Brain microvascular endothelial cell (primary cell): ENCODE measurements at places on chromosomes 16 and 17.

DNA sequence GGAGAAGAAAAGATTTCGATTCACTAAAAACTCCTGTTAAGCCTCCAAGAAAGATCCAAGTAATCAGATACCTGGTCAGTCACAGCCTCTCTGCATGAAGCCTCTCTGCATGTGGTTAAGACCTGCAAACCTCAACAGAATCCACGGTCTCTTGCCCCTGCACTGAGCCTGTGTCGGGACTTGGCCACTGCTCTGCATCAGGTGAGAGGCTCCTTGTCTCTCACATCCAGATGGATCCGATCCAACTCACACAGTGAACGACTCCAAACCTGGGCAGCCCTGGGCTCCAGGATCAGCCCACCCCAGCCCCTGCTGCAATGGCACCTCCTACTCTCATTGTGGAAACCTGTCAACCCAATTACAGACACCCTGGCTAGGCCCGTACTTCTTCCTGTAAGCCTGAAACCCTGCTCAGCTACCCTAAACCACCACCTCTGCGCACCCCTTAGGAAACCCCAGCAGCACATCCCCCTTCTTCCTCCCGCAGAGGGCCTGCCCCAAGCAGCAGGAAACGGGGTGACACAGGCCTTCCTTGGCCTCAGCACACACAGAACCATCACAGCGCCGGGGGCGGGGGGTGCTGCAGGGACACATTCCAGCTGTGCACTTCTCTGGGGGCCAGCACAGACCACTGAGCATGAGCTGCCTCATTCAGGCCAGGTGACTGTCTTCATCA is 129.5 kb downstream of the ANKRD11 start:
- no peak for DNase-seq

DNA sequence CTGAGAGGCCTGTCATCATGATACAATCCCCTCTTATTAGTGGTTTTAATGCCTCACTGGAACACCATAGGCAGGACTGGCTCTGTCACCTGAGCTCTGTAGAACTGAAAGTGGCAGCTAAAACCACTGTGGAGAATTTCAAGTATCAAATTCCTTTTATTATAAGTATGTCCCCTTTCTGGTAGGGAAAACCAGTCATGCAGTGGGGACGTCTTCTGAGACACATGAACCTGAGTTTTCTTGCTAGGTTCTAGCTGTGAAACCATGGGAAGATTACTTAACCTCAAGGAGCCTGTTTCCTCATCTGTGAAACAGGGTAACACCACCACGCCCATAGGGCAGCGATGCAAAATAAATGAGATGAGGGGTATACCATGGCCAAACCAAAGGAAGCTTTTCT is 4.7 kb downstream of the VAC14 start:
- no peak for DNase-seq

DNA sequence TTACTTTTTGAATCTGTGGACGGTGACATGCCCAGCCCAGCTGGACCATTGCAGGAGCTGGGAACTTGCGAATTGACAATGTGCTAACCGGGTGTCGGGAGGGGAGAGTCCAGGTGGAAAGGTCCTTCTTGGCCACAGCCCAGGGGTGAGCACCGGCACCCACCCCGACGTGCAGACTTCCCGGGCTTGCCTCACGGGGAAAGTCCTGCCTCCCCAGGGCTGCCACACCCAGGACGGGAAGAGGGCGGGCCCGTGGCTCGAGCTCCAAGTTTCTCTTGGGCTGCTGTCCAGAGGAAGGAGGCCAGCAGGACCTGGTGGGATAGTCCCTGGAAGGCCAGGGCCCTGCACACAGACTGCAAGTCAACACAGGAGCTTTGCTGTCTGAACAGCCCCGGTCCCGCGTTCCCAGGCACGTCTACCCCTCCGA is 17.7 kb downstream of the CARD14 start:
- DNase-seq: no peak

DNA sequence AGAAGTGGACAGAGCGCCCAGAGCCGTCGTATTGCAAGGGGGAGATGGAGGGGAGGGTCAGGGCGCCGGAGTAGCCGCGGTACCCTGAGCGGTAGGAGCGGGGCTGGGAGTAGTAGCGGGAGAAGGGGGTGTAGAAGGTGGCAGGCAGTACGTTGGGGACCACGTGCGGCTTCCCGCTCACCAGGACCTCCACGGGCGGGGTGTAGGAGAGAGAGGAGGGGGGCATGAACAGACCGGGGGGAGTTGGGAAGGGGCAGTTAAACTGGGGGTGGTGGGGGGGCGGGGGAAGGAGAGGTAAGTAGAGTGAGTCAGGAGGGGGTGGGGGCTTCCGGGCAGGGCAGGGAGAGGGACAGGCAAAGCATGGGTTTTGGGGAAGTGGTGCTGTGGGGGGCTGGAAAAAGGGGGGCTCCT is 16.8 kb downstream of the ST6GALNAC2 start:
- DNase-seq: no peak

DNA sequence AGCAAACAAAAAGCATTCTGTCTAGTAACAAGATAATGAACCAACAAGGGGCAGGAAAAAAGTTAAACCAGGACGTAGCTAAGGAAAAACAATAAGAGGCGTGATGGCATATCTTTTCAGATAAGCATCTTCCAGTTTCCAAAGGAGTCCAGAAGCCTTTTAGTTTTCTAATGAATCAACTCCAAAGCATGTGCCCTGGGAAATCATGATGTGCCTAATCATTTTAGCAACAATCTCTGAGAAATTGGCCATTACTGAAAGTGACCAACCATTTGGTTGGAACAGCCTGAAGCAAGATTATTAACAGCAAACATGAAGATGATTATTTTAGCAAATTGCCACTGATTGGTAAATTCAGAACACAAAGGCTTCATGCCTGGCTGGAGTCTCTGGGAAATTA is 440.9 kb upstream of the MAF start:
- peak; percentile 32 for DNase-seq

DNA sequence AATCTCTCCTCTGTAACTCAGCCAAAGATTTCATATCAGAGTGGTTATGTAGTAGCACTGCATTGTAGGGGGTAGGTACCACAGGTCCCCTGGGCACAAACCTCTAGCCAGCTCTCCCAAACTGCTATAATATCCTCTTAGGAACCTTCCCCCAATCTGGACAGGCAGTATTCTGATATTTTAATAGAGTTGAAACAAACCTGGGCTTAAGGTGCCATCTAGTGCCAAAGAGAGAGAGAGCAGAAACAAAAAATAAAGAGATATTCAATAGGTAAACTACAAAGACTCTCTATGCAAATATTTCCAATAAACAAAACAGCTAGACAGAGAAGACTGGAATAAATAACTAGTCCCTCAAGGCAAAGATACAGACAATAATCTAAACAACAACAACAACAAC is 1070.0 kb downstream of the CDH11 start:
- peak; percentile 5 for DNase-seq

GRCh38 chr17:65099941-65100315 is 37.2 kb upstream of the RGS9 start:
- peak; percentile 99 for DNase-seq

DNA sequence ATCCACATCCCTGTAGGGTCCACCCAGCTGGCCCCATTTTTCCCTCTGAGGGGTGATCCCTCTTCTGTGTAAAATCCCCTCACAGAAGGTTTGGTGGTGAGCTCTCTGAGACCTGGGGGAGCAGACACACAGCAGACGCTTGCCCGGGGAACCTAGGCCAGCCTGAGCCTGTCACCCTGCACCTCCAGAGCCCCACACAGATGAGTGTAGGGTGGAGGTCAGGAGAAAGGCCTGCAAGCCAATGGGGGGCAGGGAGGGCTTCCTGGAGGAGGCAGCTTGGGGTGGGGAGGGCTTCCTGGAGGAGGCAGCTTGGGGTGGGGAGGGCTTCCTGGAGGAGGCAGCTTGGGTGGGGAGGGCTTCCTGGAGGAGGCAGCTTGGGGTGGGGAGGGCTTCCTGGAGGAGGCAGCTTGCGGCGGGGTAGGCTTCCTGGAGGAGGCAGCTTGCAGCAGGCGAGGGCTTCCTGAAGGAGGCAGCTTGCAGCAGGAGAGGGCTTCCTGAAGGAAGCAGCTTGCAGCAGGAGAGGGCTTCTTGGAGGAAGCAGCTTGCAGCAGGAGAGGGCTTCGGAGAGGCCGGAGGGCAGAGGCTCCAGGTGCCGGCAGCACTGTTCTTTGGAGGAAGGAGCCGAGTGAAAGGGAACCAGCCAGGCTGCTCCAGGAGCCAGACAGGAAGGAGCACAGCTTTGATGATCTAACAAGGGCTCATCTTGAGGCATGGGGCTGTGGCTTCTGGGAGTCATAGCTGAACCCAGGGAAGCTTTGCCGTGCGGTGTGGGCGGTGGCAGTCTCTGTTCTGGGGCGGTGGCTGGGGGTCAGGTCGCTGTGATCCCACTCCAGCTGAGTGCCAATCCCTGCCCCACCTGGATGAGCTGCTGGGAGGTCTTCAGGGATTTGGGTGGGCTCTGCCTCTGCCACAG is 83.7 kb upstream of the ZNF469 start:
- DNase-seq: peak; percentile 63

DNA sequence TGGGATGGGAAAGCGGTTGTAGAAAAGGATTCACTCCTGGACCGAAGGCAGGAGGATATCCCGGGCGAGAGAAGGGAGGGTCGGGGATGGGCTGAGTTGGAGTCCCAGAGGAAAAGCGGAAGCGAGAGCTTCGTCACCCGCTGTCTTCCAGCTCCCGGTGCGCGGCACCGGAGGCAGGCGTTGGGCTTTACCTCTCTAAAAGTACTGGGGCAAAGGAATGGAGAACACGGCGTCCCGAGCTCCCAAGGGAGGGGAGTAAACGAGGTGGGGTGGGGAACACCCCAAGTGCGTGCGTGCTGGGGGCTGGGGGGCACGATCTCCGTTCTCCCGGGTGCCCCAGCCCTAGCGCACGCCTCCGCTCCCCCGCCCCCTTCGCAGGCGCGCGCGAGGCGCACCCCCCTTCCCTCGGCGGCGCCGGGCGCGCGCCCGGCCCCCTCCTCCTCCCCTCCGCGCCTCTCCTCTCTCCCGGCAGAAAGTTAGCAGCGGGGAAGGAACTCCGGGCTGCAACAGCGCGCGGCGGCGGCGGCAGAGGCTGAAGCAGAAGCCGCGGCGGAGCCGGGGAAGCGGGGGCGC is at the start of gene HS3ST4:
Gene HS3ST4 (plus strand): TSS at position 441 of the 573 bp plus-strand sequence.
- DNase-seq: no peak

DNA sequence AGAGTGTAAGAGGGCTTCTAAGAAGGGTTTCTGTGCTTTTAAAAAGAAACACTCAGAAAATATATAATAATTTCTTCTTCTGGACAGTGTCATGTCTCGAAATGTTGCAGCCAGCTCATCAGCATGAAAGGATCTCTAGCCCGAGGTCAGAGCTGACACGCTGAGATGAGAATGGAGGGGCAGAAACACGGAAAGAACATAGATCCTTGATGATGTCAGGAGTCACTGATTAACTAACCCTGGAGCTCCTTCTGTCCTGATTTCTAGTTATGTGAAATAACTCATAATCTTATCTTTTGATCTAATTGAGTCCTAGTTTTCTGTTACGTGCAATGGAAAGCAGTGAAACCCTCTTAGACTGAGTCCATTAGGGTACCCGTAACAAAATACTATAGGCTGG is 10.3 kb upstream of the TOX3 start:
- no peak for DNase-seq

GRCh38 chr16:70713824-70714223 is 28.0 kb upstream of the MTSS2 start:
- DNase-seq: no peak

DNA sequence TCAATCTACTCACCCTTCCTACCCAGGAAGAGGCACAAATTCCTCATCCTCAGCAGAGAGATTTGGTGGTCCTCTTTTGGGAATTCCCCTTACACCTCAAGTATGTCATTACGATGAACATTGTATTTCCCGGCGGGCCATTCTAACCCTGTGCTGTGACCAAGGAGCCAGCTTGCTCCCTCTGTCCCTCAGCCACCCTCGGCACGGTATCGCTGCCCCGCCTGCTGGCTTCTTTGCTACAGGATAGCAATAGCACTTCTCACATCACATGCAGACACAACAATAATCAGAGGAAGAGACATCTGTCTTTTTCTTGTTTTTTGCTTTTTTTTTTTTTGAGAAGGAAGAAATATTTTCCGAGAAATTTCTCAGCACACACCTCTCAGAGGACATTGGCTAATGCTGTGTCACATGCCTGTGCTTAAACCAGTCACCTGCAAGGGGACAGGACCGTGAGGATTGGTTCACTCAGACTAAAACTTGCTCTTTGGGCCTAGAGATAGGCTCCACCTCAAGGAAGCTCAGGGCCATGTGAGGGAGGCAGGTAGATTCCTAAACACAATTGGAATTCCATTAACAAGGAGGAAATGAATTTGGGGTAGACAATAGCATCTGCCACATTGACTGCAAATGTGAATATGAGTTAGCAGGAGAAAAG is 41.2 kb downstream of the TMC5 start:
- no peak for DNase-seq

- no peak for DNase-seq
Measured at GRCh38 chr16:73670836-73671820, 623.2 kb upstream of the ZFHX3 start.

- no peak for DNase-seq
Measured at GRCh38 chr16:26795184-26795583, 271.5 kb upstream of the C16orf82 start.

DNA sequence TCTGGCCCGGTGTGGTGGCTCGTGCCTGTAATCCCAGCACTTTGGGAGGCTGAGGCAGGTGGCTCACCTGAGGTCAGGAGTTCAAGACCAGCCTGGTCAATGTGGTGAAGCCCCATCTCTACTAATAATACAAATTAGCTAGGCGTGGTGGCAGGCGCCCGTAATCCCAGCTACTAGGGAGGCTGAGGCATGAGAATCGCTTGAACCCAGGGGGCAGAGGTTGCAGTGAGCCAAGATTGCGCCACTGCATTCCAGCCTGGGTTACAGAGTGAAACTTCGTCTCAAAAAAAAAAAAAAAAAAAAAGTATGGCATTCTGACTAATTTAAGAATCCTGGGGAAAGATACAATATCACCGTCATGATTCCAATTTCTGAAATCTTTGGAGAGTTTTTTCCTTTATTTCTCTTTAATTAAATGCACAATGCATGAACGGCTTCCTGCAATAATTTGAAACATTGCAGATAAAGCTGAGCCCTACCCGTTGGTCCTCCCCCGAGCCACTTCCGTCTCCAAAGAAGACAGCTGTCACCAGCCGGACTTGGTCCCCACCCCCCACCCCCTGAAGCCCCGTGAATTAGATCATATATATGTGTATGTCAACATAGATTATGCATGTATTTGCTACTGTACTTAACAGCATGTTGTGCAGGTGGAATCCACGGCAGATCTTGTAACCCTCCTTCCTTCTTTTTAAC is 142.6 kb upstream of the PLCG2 start:
- DNase-seq: no peak

DNA sequence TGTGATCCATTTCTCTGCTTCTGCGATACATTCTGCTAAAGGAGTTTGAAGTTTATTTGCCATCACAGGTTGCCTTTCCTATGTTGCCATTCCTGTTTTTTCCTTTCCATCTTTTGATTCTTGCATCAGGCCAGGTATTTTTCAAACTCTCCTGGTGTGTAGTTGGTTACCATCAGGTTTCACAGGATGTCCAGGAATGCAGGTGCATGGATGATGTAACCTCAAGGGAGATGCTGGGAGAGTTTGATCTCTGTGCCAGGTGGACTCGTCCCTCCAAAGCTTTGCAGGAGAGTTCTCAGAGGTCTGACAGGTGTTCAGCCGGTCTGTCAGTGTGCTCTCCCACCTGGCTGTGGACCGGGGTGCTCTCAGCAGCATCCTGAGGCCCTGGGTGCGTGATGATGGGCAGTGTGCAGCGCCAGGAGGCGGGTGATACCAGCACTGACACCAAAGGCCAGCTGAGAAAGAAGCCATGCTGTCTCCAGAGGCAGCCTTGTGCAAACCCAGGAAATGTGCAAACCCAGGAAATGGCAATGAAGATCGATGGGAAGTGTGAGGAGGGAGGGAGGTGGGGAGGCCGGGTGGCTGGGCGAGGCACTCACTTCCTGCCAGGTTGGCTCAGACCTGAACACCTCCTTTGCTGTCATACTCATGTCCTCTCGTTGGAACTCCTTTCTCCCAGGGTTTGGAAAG is 1.7 kb downstream of the ATP2C2 start:
- DNase-seq: no peak
